Renal cortical epithelial cell (primary cell): ENCODE measurements at places on chromosomes 2 and 18.

DNA sequence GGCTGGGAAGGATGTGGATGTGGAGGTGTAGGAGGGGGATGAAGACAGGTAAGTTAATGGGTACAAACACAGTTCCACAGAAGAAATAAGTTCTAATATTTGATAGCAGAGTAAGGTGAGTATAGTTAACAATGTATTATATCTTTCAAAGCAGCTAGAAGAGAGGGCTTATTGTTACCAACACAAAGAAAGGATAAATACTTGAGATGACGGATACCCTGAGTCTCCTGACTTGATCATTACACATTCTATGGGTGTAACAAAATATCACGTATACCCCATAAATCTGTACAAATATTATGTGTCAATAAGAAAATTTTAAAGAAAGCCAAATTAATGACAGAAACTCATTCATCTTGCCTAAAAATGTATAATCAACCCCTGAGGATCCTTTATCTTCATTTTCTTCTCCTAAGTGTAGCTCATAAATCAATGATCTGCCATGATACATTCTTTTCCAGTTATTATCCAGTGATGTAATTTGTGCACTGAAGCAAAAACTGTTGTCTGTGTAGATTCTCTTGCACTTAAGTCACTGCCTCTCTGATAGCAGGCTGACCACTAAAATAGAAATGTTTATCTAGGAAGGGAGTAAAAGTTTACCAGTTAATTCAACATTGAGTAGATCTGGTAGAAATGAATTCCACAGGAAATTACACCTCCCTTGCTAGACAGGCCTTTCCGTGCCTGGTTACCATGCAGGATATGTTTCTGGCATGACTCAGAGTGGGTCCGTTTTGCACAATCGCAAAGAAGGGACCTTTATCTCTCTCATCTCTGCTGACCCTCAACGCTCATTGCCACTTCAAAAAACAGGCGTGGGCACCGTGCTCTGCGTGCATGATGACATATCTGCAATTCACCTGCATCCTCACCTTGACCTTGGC, 249.7 kb upstream of the NCKAP5 start:
- peak; percentile 99 for DNase-seq

- peak; percentile 67 for DNase-seq
Observed at GRCh38 chr2:62486439-62486765, 19.6 kb downstream of the TMEM17 start.

- DNase-seq = no peak
Observed at GRCh38 chr2:170911314-170911889, 17.7 kb upstream of the GORASP2 start.

DNA sequence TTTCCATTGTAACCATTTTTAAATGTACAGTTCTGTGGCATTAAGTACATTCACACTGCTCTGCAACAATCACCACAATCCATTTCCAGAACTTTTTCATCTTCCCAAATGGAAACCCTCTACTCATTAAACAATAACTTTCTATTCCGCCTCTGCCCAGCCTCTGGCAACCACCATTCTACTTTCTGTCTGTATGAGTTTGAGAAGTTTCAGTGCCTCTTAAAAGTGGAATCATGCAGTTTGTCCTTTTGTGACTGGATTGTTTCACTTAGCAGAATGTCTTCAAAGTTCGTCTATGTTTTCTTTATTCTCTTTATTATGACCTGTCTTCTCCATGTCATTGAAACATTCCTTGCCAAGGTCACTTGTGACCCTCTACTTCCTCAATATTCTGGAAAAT, 22.0 kb upstream of the PELI1 start:
- no peak for DNase-seq

- no peak for DNase-seq
Observed at GRCh38 chr2:58158481-58158880, 82.6 kb downstream of the FANCL start.

DNA sequence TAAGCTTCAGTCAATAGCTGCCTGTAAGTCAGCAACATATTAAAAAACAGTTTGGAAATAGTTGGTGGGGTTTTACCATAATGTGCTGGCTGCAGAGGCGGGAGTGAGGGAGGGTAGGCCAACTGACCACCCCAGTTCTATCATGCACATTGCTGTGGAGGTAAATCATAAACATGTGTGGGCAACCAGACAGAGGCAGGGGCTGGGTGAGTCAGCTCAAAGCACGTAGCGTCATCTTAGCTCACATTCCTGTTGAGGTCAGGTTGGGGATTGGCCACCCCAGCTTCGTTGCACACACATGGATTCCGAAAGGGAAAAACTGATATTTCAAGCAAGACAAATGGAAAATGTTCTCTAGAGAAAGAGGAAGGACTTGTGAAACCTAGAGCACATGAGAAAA, 19.5 kb downstream of the GPR45 start:
- peak; percentile 94 for DNase-seq

GRCh38 chr2:241064008-241064801, 37.9 kb downstream of the MTERF4 start:
- DNase-seq = peak; percentile 3

DNA sequence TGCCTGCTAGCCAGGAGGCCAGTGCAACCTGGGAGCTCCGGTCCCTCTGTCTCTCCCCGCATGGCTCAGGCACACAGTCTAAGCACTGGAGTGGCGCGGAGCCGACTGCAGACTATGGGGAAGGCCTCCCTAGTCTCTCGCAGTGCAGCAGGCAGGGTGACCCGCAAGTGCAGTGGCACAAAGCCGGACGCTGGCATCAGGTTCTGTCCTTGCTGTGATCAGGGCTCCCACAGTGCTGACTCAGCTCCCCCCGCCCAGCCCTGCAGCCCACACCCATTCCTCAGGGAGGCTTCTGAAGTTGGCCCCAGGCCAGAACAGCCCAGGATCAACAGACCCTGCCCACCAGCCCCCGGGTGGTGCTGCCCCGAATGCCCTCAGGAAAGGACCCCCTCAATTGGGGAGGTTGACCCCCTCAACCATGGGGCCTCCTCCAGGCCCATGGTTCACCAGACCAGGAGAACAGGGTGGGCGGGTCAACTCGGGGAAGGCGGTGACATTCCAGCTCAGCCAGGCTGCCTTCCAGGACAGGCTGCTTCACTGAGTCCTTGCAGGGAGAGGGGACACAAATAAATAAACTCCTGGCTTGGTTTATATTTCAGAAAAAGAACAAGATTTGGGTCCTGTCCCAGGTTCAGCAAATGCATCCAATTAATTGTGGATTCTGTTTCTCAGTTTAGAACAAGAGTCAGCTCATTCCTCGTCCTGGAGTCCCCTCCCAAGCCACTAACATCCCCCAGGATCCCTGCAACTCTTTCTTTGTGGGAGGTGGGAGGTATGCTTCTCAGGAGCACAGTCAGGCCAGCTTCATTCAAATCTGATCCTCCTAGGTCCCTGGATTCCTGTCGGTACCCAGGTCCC, 12.2 kb downstream of the BIN1 start:
- DNase-seq = peak; percentile 58

GRCh38 chr18:75064513-75064905, 144.4 kb downstream of the PTGR3 start:
- DNase-seq = no peak

- DNase-seq = peak; percentile 34
Observed at GRCh38 chr2:190649798-190650390, 1.0 kb downstream of the NAB1 start.

DNA sequence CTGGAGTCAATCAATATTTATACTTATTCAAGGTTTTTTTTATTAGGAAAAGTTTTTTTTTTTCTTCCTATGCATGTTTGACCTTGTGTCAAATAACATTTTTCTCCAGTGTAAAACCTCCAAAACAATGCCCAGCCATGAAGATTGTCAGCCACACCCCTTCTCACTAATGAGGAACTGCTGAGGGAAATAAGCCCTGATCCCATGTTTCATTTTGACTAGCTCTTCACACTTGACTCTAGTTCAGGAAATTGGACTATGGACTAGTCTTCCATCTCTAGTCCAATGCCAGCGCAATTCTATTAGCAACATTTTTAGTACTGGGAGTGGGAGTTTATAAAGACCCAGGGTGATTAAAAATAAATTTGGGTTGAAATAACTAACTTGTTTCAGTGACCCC, 275.6 kb upstream of the CXCR4 start:
- no peak for DNase-seq

GRCh38 chr18:51621864-51622160, 424.3 kb upstream of the MEX3C start:
- no peak for DNase-seq

- DNase-seq = no peak
Observed at GRCh38 chr18:6652098-6652497, 77.4 kb upstream of the ARHGAP28 start.

DNA sequence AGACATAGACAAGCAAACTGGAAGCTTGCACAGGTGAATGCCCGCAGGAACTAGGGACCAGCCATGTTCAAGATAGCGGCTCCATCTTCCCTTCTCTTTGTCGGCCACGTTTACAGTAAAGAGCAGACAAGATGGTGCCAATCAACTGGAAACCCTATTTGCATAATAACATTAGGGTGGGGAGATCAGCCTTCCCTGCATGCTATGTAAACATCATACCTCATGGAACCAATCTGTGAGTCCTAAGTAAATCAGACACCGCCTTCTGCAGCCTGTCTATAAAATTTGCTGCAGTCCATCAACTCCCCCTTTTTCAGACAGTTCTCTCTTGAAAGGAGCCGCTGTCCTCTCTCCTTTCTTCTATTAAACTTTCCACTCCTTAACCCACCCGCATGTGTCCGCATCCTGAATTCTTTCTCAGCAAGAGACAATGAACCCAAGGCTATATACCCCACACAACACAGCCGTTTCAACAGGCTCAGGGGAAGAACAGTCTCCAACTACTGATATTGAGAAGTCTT, 384.4 kb downstream of the EIPR1 start:
- no peak for DNase-seq

- DNase-seq = no peak
Observed at GRCh38 chr2:207983641-207984042, 41.7 kb downstream of the PLEKHM3 start.

GRCh38 chr18:63446266-63446665, 24.0 kb upstream of the VPS4B start:
- no peak for DNase-seq

DNA sequence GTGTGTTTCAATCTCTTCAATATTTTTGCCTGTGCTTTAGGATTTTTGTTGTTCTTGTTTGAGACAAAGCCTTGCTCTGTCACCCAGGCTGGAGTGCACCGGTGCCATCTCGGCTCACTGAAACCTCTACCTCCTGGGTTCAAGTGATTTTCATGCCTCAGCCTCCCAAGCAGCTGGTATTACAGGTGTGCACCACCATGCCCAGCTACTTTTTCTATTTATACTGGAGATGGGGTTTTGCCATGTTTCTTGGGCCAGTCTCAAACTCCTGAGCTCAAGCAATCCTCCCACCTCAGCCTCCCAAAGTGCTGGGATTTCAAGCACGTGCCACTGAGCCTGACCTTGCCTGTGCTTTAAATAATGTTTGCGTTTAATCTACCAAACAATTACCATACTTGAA, 43.1 kb upstream of the DOK6 start:
- DNase-seq = no peak

- no peak for DNase-seq
Observed at GRCh38 chr2:197124639-197125390, 185.8 kb downstream of the ANKRD44 start.

DNA sequence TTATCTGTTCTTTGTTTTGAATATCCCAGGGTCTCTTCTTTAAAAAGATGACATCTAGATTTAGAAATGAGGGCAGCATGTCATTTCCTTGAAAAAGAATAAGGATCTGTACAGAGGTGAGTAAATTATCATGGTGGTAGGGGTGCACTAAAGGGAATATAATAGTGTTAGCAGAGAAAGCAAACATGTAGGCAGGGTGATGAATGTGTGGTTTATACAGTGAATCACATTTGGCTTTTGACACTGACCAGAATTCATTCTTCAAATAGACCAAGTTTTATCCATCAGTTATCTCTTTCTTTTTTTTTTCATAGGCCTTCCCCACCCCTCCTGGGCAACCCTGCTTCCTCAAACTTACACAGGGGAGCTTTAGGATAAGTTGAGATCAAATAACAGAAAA, 184.5 kb upstream of the LRP1B start:
- DNase-seq = peak; percentile 26

- peak; percentile 15 for DNase-seq
Observed at GRCh38 chr2:221671515-221671914, 99.4 kb upstream of the EPHA4 start.

- peak; percentile 55 for DNase-seq
Observed at GRCh38 chr18:63339920-63340484, 20.4 kb upstream of the BCL2 start.

- no peak for DNase-seq
Observed at GRCh38 chr2:213013979-213014378, 137.4 kb downstream of the IKZF2 start.

DNA sequence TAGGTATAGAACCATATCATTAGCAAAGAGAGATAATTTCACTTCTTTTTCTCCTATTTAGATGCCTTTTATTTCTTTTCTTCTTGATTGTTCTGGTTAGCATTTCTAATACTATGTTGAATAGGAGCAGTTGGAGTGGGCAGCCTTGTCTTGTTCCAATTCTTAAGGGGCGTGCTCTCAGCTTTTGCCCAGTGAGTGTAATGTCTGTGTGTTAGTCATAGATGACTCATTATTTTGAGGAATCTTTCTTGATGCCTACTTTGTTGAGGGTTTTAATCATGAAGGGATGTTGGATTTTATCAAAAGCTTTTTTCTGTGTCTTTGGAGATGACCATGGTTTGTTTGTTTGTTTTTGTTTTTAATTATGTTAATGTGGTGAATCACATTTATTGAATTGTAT, 1453.1 kb upstream of the SLC39A10 start:
- peak; percentile 12 for DNase-seq

DNA sequence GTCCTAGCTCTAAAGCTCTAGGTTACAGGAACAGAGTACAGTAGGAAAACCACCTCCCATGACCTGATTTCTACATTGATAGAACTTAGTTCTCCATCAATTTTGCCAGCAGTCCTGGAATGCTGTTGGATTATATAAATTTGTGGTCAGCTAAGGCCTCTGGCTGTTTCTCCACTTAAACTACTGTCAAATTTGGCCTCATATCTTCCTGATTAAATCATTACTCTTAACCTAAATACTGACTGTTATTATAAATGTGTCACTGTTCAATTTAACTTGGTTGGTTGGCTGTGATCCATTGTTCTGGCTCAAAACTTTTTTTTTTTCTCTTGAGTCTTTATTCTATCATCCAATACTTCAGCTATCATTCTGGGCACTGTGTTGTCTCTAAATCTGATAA, 71.2 kb downstream of the TGFA start:
- no peak for DNase-seq

DNA sequence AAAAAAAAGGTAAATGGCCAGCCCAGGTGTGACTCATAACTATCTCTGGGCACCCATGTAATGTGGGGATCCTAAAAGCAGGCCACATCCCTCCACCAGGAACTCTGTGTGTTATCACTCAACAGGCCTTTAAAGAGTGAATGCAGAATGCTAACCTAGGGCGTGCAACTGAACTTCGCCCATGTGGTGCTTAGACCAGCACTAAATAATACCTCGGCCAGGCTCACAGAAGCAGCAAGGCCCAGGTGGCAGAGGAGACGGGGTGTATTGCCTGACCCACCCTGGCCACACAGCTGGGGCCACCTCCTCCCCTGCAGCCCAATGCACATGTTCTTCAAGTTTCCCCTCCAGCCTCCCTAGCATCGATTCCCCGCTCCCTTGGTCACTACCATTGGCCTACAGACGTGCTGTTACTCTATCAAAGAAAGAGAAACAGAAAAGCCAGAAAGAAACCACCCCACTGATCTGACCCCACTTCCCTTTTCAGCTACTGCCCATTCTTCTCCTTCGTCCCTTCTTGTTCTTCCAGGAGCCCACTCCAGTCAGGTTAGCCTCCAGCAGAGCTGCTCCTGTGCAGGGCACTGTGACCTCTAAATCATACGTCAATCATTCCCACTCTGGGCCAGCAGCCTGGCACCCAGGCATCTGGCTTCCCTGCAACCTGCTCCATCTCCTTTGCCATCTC, 22.0 kb downstream of the FAM178B start:
- no peak for DNase-seq

- no peak for DNase-seq
Observed at GRCh38 chr2:143918465-143918989, 601.4 kb downstream of the ZEB2 start.
